ENCODE measurements at places on chromosomes 3 and 15.
A peak's percentile ranks its signal among the peaks of the same experiment; 100 is the strongest.

DNA sequence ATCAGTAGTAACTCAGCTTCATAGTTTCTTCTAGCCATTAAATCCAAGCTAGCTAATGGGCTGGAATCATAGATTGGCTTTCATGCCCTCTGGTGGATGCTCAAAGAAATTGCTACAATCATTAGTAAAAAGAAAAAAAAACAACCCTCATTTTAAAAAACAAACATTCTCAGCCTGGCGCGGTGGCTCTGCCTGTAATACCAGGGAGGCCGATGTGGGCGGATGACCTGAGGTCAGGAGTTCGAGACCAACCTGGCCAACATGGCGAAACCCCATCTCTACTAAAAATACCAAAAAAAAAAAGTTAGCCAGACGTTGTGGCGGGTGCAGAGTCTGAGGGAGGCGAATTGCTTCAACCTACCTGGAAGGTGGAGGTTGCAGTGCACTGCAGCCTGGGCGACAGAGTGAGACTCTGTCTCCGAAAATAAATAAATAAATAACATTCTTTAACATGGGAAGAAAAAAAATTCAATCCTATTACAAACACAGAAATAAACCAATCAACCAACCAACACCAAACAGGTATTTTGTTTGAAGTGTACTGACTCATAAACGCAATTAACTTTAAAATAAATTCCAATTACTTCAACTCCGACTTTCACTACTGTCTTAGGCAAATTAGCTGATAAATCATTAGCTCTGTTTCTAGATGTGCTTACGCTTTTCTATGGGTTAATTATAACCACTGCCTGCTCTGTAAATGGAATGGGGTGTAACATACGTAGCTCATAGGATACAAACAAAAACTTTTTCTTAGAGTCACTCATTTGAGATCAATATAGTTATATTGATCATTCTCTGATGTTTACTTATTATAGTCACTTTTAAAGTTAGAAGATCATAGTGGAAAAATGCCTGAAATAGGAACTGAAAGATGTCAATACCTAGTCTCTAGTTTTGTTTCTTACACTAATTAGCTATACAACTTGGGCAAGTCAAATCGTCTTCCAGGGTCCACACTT lies 24.9 kb downstream of the TMEM207 start:
- peak; percentile 36 for DNase-seq

GRCh38 chr15:33078607-33079006 lies 115.9 kb downstream of the FMN1 start:
- DNase-seq, result no peak

GRCh38 chr15:69105451-69105985 lies 54.9 kb upstream of the GLCE start:
- no peak for DNase-seq

- DNase-seq, result no peak
Measured at GRCh38 chr3:124963755-124964154, 29.2 kb upstream of the MUC13 start.

- no peak for DNase-seq
Measured at GRCh38 chr3:127959041-127959440, 44.0 kb downstream of the KBTBD12 start.

DNA sequence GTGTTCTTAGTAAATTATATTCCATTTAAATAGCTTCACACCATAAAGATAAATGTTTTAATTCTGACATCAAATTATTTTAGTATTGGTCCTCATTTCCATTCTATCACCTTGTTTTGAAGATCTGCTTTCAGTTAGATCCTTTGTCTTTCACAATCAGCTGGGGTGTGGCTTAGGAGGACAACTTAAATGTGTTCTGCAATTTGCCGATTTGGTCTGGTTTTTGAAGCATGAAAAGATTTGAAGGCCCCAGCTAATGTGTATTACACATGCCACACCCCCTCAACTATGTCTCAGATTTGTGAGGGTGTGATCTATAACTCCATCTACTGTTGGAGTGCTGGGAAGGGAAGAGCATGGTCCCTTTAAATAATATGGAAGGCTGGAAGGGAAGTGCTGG lies 516.1 kb upstream of the GOLIM4 start:
- no peak for DNase-seq

GRCh38 chr3:3633761-3634160 lies 165.5 kb upstream of the LRRN1 start:
- no peak for DNase-seq

DNA sequence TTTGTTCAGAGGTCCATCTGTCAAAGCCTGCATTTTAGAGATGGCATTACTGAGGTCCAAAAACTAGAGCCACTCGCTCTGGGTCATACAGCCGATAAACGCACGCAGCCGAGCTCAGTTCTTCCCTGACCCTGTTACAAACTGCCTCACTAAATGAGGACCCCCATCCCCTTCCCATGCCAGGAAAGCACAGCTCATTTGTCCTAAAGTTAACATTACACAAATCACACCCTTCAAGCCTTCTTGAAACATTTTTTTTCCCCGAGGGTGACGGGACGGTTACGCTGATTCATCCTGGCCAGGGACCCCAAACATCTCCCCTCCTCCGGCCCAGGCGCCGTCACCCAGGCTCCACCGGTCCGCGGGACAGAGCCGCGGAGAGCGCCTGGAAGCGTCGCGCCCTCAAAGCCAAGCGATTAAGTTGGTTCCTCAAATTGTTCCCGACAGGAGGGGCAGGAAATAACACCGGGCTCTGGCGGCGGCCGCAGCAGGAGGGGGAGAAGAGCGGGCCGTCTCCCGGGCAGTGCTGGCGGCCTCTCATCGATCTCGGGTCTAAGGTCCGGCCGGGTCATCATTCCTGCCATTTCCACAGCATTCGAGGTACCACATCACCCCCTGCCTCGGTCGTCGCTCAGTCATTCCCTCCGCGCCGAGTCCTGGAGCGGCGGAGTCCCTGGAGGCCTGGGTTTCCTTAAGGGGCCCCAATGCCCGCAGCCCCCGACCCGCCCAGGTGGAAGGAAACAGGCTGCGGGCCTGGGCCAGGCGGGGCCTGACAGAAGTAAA lies 619 bp upstream of the CMTM8 start:
- no peak for DNase-seq

DNA sequence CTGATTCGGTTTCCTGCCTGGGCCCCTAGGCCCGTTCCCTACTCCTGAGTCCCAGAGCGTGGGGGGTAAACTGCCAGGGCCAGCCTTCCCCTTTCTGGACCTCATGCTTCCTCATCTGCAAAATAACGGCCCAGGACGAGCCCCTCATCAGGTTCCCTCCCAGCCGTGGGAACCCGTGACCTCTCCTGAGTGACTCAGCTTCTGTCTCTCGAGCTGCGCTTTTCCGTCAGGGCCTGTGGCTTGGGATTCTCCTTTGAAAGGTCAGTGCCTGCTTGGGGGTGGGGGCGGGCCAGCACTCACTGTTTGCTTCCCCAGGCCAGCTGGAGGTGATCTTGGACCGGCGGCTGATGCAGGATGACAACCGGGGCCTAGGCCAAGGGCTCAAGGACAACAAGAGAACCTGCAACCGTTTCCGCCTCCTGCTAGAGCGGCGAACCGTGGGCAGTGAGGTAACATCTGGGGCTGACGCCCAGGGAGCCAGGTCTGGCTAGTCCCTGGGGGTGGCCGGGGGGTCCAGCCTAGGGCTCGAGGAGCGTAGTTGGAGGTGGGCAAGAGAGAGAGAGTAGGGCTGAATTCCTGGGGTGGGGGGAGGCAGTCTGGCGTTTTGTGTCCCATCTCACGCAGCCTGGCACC lies 12.8 kb downstream of the MAN2A2 start:
- DNase-seq, result no peak

DNA sequence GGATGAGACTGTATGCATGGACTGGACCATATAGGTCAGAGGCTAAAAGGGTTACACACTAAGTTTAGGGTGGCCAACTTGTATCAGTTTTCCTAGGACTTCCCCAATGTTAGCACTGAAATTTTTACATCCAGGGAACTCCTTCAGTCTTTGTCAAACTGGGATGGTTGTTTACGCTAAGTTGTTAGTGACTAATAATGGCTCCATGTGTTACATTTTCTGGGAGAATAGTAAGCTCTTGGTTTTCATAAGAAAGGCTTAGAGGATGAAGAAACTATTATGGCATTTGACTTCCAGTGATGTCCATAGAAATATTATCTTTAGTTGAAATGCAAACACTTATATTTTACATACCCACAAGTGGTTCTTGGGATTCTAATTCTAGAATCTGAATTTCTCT lies 57.9 kb upstream of the ST3GAL6 start:
- no peak for DNase-seq
